ENCODE measurements at places on chromosomes 16 and 17.

- no peak for DNase-seq
Measured at GRCh38 chr16:2035431-2036199, 8.9 kb downstream of the NHERF2 start.

DNA sequence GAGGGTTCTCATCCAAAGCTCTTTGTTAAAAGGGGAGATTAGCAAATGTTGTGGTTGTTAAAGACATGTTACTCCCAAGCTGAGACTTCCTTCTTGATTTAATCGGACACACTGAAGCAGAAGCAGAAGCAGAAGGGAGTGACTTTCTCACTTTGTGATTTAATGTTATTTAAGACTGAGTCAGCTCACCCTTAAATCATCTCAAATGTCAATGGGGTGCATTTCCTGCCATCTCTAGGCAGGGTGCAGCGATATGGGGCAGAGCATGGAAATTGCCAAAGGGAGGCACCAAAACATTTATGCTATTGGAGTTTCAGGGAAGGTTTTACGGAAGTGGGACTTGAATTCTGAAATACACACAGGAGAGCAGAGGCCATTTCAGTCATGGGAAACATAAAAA lies 283.6 kb downstream of the ABCC12 start:
- DNase-seq = no peak

DNA sequence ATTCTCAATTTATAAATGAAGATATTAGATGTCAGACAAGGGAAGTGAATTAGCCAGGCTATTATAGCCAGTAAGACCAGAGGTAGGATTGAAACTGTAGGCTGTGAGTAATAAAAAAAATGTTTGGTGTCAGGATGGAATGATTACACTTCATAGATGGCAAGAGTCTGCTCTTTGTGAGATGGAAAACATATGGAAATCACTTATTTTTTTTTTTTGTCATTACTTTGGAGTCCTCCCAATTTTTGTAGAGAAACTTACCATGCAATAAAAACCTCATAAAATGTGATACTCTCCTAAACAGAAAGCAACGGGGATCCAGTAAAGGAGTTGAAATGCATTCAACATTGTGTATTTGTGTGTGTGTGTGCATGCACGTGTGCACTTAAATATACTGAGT lies 532.7 kb upstream of the CDH8 start:
- no peak for DNase-seq

DNA sequence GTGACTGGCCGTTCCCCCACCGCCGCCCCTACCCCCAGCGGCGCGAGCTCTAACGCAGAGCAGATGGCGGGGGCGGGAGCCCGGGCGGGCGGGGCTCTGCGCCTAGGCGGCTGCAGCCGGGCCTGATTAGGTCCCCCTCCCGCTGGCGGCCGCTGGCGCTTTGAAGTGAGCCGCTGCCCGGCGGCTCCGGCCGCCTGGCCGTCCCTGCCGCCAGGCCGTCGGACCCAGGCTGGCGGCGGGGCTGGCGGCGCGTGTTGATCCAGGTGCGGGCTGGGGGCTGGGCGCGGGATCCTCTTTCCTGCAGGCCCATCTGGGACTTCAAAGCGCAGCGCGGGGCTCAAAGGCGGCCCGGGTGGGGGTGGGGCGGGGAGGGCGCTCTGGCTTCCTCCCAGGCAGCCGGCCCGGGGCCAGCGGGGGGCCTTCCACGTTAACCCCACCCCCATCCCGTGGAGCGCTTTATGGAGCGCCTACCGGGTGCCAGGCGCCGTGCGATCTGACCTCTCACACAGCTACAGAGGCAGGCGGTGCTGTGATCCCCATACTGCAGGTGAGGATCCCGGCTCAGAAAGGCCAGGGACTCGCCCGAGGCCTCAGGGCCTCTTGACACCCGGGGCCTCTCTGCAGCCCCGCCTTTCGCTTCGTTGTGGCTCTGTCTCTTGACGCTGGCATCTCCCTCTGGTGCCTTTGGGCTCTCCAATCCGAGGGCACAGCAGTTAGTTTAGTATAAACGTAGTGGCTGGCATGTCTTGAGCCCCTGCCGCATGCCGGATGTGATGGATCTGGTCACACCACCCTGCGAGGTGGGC lies 80.0 kb upstream of the NKD1 start:
- DNase-seq = peak; percentile 65

DNA sequence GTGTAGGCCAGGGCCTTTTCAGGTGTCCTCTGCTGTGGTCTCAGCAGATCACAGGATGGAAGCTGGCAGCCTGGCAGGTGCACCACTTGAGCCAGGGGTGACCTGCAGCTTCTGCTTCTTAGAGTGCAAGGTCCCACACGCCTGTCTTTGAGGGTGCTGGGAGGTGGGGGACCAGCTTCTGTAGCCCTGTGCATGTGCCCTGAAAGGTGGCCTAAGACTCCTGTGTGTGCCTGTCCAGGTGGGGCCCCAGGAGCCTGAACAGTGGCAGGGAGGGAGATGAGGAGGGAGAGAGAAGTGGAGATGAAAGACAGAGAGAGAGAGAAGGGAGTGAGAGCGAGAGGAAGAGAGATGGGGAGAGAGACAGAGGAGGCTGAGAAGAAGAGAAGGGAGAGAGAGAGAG lies 46.2 kb downstream of the LGALS9 start:
- DNase-seq = no peak

DNA sequence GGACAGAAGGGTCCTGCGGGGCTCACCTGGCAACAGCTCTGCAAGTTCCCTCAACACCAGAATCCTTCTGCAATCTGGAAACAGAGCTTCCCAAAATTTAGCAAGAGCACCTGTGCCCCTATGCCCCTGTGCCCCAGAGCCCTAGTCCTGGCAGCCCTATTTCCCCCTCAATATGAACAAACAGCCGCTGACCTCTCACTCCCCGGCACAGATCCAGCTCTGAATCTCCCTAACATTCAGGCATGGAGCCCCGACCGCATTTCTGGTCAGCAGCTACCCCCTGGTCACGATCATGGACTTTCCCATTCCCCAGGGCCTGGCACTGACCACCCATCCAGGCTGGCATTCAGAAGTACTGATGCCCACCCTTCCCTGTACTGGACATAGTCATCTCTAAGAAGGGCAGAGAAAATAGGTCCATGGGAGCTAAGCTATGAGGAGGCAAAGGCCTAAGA lies 110.8 kb upstream of the SMURF2 start:
- no peak for DNase-seq

- peak; percentile 86 for DNase-seq
Measured at GRCh38 chr16:75074920-75075687, 41.5 kb downstream of the LDHD start.

GRCh38 chr17:58338841-58339754 lies 10.5 kb upstream of the TSPOAP1 start:
- DNase-seq = peak; percentile 91

- DNase-seq = no peak
Measured at GRCh38 chr16:52709306-52709705, 162.4 kb upstream of the TOX3 start.

- no peak for DNase-seq
Measured at GRCh38 chr17:28505986-28506665, at the start of gene FOXN1. Gene FOXN1, plus strand, starts transcription at chr17:28506348. Its CDS starts 17,622 bp downstream, at chr17:28523970.

DNA sequence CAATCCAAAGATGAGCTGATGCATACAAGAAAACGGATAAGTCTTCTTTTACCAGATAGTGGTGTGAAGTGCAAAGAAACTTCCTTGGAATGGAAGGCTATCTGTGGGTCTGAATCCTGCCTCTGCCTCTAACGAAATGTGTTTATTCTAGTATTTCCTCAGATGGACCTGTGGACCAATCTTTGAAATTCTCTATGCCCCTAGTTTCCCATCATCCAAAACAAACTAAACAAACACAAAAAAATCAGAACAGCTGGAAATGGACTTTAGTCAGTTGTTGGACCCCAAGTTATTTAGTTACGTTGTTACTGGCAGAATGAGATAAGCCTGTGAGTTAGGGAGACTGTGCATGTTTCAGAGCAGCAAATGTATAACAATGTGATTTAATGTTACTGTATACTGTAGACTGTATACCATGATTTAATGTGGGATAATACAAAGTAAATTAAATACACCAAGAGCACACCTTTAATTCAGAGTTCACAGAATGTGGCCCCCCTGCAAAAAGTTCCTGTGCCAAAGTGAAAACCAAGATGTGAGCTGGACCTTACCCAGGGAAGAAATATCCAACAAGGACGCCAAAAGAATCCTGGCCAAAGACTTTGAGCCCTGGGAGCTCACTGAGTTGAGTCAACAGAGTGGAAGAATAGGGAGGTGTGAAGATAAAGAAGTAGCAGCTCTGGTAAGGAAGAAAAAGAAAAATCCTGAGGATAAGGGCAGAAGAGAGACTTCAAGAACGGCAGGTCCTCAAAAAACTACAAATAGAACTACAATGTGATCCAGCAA lies 255.2 kb downstream of the CNTNAP4 start:
- DNase-seq = no peak

DNA sequence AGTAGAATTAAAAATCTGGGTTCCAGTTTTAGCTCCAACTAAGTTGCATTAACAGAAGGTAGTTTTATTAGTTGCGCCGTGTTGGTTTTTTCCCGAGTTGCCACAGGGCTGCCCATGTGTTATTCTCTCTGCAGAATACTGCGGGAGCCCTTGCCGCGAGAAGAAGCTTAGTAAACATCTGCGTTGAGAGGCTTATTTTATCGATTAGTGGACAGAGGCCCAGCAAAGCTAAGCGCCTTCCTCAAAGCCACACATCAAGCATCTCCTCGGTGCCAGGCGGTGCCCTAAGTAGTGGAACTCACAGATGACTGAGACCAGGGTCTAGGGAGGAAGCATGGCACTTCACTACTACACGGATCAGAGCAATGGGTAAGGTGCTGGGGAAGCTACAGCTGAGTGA lies 212.3 kb upstream of the IRX5 start:
- DNase-seq = no peak

GRCh38 chr16:82358606-82359221 lies 188.7 kb upstream of the MPHOSPH6 start:
- no peak for DNase-seq

All from activated CD8-positive, alpha-beta memory T cell treated with anti-CD3 and anti-CD28 coated beads for 24 hours (primary cell).